Suppressor macrophage treated with lipopolysaccharide for 1 hour (primary cell): ENCODE measurements at places on chromosomes 7 and 10.

- no peak for DNase-seq
Observed at GRCh38 chr10:34449836-34450235, 365.3 kb downstream of the PARD3 start.

GRCh38 chr10:118564652-118565051, 30.8 kb downstream of the PRLHR start:
- DNase-seq, result no peak

DNA sequence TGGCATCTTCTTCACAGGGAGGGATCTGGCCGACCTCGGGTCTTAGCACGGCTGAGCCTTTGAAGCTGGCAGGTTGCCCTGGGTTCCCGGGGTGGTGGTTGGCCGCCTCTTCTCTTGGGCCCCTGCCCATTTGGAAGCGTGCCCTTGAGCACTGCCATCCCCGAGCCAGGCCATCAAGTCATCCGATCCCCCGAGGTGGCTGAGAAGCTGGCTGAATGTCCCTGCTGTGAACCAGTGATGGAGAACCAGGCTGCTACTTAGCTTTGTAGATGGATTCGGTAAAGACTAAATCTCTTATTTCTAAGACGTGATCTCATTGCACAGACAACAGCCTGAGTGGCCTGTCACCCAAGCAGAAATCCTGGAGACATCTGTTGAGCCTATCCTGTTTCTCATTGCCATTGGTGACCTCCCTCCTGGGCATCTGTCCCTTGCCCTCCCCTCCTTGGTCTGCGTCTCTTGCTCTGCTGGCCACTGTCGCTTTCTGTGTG, 74.3 kb downstream of the GRK5 start:
- DNase-seq, result no peak

DNA sequence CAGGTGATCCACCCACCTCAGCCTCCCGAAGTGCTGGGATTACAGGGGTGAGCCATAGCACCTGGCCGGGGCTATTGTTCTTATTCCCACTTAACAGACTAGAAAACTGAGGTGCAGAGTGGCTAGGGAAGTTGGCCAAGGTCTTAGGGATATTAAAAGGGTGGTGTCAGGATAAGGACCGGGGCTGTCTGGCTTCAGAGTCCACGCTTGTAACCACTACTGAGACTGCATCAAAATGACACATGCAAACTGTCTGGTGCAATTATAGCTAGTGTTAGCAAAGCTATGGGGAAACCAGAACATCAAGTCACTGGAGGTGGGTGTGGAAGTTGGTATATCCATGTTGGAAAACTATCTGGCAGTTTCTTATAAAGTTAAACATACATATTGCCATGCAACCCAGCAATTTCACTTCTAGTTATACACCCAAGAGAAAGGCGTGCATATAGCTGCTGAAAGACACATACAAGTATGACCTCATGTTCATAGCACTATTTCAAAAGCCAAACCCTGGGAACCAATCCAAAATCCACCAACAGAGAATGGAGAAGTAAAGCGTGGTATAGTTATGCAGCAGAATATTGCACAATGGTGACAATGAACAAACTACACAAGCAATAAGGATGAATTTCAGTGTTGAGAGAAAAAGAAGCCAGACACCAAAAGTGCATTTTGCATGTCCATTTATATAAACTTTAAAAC, 33.9 kb upstream of the EEPD1 start:
- peak; percentile 97 for DNase-seq

DNA sequence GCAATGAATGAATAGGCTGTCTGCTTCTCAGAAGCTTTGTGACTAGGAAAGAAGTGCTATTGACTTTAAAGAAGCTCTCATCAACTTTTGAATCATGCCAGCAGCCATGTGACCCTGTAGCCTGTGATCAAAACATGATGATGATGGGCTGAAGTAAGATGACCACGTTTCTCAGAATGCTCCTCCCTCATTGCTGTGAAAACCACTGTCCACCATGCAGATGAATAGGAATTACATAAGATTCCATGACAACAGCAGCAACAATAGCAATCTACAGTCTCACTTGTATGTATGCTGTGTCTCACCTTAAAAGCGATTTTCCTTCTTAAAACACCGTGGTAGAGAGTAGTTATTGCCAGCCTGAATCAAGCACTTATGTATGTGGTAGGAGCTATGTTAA, 228.4 kb downstream of the TRIL start:
- peak; percentile 33 for DNase-seq

GRCh38 chr7:134755422-134756022, 23.9 kb upstream of the CALD1 start:
- DNase-seq, result peak; percentile 54
